Peyer's patch (tissue), 4 donors: ENCODE measurements at places on chromosomes 12 and 14. TPM values are rescaled to one million over a fixed set of nuclear protein-coding genes. Genes with fewer than 3 reads are reported as not detected.

GRCh38 chr14:64549791-64550620 lies at the start of gene PPP1R36:
PPP1R36 (plus strand) TSS chr14:64549961; CDS start chr14:64549998, 37 bp downstream.
- DNase-seq, result peak; percentile 74
- no peaks in the 10 kb centered on the region for H3K27me3 ChIP-seq
- peak within 1 kb of the TSS; percentile 49 for H3K4me3 ChIP-seq
- H3K27ac ChIP-seq, result peak within 1 kb of the TSS; percentile 62
- no peaks in the 10 kb centered on the region for H3K36me3 ChIP-seq

GRCh38 chr14:101098177-101098576 lies 194.7 kb upstream of the RTL1 start:
- no peaks in the 10 kb centered on the region for H3K36me3 ChIP-seq
- H3K4me1 ChIP-seq, result no peaks in the 10 kb centered on the region
- H3K27ac ChIP-seq, result no peak overlapping the region
- no peaks in the 10 kb centered on the region for H3K27me3 ChIP-seq
- DNase-seq, result no peak
- H3K4me3 ChIP-seq, result no peak overlapping the region

Gene MGP
- total RNA-seq, result 114 TPM

Gene AQP6
- total RNA-seq, result not detected

- no peak overlapping the region for H3K27ac ChIP-seq
- DNase-seq, result no peak
- no peak overlapping the region for H3K4me3 ChIP-seq
- no peaks in the 10 kb centered on the region for H3K27me3 ChIP-seq
- H3K4me1 ChIP-seq, result peaks cover 3% of the 10 kb centered on the region
- no peaks in the 10 kb centered on the region for H3K36me3 ChIP-seq
These were observed 482.7 kb upstream of the RGS6 start for GRCh38 chr14:71449316-71450055.

- no peaks in the 10 kb centered on the region for H3K4me1 ChIP-seq
- no peak overlapping the region for H3K4me3 ChIP-seq
- no peaks in the 10 kb centered on the region for H3K36me3 ChIP-seq
- no peak overlapping the region for H3K27ac ChIP-seq
These were observed 463.6 kb upstream of the CCDC196 start for GRCh38 chr14:66022526-66022925.

DNA sequence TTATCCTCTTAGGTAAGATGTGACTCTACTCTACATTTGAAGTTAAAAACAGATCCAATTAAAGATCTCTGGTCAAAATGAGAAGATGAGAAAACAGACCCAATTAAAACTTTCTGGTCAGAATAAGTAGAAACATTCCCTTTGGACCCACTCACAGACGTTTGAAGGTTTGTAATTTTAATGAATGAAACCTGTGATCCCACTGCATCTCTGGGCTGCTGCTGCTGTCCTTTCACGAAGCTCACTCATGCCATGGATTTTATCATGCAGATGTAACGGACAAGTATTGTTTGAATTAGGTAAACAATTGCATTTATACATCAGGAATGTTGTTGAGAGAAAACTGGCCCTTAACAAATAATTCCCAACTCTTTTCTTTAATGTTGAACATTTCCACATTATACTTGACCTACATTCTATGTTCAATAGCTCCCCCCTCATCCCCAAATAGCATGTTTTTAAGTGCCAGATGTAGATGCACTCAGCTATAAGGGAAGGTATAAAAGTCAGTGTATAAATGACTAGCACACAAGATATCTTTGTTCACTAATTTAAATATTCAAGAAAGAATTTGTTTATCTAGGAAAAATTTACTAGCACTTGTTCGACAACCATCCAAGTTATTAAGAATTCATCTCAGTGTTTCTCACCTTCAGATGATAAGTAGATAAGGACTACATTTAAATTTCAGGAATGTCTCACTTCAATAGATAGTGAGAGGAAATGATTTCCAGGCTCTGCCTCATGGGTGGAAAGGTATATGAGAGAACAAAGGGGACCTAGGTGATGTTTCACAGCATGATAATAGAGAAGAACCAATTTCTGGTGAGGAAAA lies 202.3 kb upstream of the LMNTD1 start:
- DNase-seq, result no peak
- H3K36me3 ChIP-seq, result no peaks in the 10 kb centered on the region
- H3K4me1 ChIP-seq, result no peaks in the 10 kb centered on the region

- no peak for DNase-seq
- H3K4me1 ChIP-seq, result no peaks in the 10 kb centered on the region
- no peak overlapping the region for H3K4me3 ChIP-seq
- no peaks in the 10 kb centered on the region for H3K27me3 ChIP-seq
These were observed 142.9 kb downstream of the ASCL1 start for GRCh38 chr12:103100257-103100831.

Gene TNFAIP2
- 10.5 TPM for total RNA-seq

- no peaks in the 10 kb centered on the region for H3K27me3 ChIP-seq
- no peak for DNase-seq
- H3K4me1 ChIP-seq, result no peaks in the 10 kb centered on the region
- no peak overlapping the region for H3K4me3 ChIP-seq
- H3K36me3 ChIP-seq, result no peaks in the 10 kb centered on the region
These were observed 85.5 kb upstream of the PTPRB start for GRCh38 chr12:70722584-70723343.

GRCh38 chr12:123131879-123132402 lies 18.9 kb downstream of the PITPNM2 start:
- no peaks in the 10 kb centered on the region for H3K36me3 ChIP-seq
- H3K4me3 ChIP-seq, result peak overlapping the region; percentile 8
- peaks cover 11% of the 10 kb centered on the region for H3K4me1 ChIP-seq
- no peaks in the 10 kb centered on the region for H3K27me3 ChIP-seq

GRCh38 chr14:89011355-89012281 lies 187.2 kb downstream of the TTC8 start:
- H3K4me3 ChIP-seq, result peak overlapping the region; percentile 37
- H3K27me3 ChIP-seq, result no peaks in the 10 kb centered on the region
- peak overlapping the region; percentile 3 for H3K27ac ChIP-seq

Gene MEG3
- total RNA-seq, result 40.7 TPM

DNA sequence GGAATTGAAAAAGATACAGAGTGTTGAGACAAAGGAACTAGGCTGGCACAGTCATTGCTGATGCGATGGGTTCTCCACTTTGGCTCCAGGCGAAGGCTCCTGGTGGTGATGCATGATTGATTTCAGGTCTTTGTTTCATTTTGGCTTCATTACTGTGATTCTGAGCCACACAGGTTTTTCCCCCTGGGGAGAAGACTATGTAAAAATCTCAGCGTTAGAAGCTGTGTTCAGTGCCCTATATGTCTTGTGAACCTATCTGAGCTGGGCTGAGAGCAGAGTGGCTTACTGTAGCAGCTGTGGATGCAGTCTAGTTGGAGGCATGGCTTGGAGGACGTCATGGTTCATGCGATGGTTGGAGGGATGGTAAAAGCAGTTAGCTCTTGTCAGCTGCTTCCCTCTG lies 54.0 kb downstream of the GPATCH2L start:
- no peaks in the 10 kb centered on the region for H3K4me1 ChIP-seq
- H3K36me3 ChIP-seq, result peaks cover 16% of the 10 kb centered on the region
- no peak for DNase-seq
- H3K27me3 ChIP-seq, result no peaks in the 10 kb centered on the region
- H3K4me3 ChIP-seq, result no peak overlapping the region

DNA sequence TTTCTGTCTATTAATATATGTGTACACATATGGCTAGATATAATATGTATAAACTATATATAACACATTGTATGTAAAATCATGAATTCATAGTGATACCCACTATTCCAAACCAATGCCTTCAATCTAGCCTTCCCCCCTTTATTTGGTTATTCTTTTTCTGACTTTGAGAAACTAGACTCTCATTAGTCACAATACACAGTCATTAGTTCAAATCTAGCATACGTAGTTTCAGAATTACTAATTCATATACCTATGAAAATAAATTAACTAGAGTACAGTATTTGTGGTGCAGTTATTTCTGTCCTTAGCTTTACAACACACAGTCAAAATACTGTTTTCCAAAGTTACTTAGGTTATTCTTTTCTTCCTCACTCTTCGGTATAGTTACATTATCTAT lies 268.2 kb downstream of the DPF3 start:
- H3K27me3 ChIP-seq, result no peaks in the 10 kb centered on the region
- H3K27ac ChIP-seq, result no peak overlapping the region
- H3K36me3 ChIP-seq, result no peaks in the 10 kb centered on the region

Gene PLA2G1B
- total RNA-seq, result not detected

- no peak for DNase-seq
- no peak overlapping the region for H3K27ac ChIP-seq
- no peak overlapping the region for H3K4me3 ChIP-seq
- no peaks in the 10 kb centered on the region for H3K27me3 ChIP-seq
- H3K4me1 ChIP-seq, result no peaks in the 10 kb centered on the region
- no peaks in the 10 kb centered on the region for H3K36me3 ChIP-seq
These were observed 208.6 kb upstream of the PLXNC1 start for GRCh38 chr12:93939641-93940325.

DNA sequence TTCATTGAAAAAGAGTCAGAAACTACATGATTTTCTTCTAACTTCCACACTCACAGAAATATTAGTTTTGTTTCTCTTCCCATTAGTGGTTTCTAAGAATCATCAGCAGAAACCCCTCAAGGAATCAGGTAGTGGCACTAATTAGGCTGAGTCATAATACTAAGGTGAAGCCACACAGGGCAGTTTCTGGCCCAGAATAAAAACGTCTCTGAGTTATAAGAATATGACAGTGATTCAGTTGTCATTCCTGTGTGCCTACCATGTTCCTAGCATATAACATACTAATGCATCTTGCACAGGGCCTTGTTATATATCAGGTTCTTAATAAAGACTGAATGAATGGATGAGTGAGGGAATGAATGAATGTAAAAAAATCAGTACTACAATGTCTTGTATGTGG lies 206.0 kb upstream of the PLEKHG7 start:
- no peak for DNase-seq
- H3K4me3 ChIP-seq, result no peak overlapping the region
- no peaks in the 10 kb centered on the region for H3K4me1 ChIP-seq
- H3K27me3 ChIP-seq, result no peaks in the 10 kb centered on the region
- no peaks in the 10 kb centered on the region for H3K36me3 ChIP-seq
- no peak overlapping the region for H3K27ac ChIP-seq

- no peak overlapping the region for H3K4me3 ChIP-seq
- no peak for DNase-seq
- H3K27me3 ChIP-seq, result no peaks in the 10 kb centered on the region
- H3K4me1 ChIP-seq, result no peaks in the 10 kb centered on the region
- H3K27ac ChIP-seq, result no peak overlapping the region
- H3K36me3 ChIP-seq, result no peaks in the 10 kb centered on the region
These were observed 348.8 kb downstream of the TMEM117 start for GRCh38 chr12:44184499-44185206.

Gene OASL
- 0.94 TPM for total RNA-seq

Gene TMEM30B
- total RNA-seq, result 69.2 TPM
